ENCODE measurements at places on chromosomes 7 and 10.
A peak's percentile ranks its signal among the peaks of the same experiment; 100 is the strongest.

DNA sequence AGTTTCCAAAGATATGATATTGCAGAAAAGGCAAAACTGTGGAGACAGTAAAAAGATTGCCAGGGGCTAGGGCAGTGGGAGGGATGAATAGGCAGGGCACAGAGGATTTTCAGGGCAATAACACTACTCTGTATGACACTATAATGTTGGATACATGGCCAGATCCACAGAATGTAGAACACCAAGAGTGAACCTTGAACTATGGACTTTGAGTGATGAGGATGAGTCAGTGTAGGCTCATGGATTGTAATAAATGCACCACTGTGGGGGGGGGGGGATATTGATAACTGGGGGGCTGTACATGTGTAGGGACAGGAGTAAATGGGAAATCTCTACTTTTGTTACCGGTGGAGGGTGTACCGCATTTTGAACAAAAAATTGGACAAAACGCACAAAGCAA is 77.4 kb downstream of the ALOX5 start:
- no peak for DNase-seq

- no peak for DNase-seq
Measured at GRCh38 chr10:120609006-120609405, 152.0 kb downstream of the PLPP4 start.

DNA sequence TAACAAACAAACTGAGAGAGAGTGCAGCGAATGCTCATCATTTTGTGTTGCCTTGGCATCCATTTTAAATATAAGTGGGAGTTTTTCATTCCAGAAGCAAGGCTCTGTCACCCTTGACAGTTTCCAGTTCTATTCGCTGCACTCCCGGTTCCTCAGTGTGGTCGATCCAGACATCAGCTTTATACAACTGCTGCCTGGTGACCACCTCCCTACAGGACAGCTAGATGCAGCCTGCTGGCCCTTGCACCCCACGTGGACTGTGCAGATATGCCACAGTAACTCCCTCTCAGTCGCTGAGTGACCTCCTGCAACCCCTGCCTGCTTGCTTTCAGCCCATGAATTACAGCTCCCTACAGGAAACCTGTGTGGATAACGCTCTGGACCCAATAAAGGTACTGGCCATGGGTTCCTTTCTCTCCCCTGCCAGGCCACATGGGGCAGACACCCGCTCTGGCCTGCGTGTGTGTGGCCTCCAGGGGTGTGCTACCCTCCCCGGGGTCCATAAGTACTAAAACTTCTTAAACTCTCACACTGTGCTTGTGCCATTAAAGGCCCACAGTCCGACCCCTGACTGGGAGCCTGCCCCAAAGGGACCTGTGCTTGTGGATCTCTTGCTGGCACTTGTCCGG is 23.6 kb downstream of the BEND7 start:
- no peak for DNase-seq

DNA sequence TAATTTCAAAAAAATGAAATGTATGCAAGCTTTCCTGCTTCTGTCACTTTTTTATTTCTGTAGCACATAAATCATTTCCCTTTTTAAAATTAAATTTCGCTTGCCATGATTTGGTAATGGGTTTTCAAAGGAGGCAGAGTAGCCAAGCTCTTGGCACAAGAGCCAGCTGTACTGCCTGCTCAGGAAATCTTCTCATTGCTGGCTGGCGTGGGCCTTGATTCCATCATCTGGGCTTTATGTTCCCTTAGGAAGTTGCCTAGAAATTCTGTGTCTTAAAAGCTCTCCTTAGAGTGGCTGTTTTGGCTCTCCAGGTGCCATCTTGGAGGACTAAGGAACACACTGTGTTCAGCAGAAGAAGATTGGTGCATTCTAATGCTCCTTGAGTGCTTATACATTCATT is 107.4 kb downstream of the ARID5B start:
- no peak for DNase-seq

DNA sequence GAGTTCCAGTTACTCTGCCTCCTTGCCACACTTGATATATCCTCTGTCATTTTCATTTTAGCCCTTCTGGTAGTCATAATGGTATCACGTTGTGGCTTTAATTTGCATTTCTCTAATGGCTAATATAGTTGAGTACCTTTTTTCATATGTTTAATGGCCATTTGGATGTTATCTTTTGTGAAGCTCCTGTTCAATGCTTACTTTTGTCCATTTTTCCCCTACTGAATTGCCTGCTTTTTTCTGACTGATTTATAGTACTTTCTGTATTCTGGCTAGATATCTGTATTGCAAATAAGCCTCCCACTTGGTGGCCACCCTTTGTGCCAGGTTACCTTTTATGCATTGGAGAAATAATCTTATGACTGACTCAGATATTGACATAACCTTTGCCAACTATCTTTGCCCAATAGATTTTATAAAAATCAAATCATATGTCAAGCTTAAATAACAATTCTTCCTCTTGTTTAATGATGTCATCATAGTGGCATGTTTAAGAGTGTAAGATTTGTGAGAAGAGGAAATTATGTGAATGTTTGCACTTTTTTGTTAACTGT is 50.6 kb downstream of the PRPF18 start:
- no peak for DNase-seq

DNA sequence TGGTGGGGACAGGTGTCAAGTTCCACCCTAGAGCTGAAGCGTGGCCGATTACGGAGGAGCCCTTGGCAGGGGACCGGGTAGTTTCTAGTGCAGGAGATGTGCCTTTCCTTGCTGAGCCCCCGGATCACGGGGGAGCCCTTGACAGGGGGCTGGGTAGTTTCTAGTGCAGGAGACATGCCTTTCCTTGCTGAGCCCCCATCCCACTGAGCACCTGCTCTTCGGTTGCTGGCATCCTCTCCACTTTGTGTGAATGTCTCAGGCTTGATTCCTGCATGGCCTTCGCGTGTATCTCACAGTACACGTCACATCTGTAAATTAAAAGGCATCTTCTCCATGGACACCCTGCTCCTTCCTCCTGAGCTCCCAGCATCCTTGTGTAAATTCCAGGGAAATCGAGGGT is 263.5 kb downstream of the ADARB2 start:
- no peak for DNase-seq

- DNase-seq, result no peak
Measured at GRCh38 chr10:90089719-90090118, 388.3 kb downstream of the KIF20B start.

- no peak for DNase-seq
Measured at GRCh38 chr10:60114765-60115586, 208.6 kb upstream of the CCDC6 start.

DNA sequence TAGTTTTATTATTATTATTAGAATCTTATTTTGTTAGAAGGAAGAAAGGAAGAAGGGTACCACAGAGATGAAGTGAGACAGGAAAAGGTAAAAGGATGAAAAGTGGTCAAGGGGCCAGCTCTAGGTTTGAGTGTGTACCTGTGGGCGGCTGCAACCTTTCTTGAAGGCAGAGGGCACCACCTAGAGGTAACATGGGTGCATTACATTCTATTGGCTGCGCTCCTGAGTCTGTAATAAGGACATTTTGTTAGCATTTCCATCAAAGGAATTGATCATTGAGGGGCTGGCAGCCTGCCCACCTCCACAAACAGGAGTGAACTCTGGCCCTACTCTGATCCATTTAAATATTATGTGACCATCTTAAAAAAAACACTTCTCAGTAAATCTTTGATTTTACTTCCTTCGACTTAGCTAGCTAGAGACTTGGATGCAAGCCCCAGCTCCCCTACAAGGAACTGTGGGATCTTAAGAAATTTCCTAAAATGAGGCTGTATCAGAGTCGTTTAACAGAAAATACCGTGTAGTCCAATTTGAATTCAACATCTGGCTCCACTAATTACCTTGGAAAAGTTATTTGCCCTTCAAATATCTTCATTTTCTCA is 610.4 kb downstream of the IPMK start:
- DNase-seq, result no peak

DNA sequence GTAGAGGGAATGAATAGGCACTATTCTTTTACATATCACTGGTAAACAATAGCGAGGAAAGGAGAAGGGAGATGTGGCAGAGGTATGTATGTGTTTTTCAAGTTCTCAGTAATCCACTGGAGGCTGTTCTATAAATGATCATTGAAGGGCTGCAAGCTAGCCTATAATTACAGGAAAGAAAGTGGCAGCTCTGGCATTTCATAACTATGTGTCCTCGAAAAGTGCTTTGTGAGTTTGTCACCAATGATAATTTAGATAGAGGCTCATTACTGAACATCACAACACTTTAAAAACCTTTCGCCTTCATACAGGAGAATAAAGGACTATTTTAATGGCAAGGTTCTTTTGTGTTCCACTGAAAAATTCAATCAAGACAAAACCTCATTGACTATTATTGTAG is 235.1 kb downstream of the FOXP2 start:
- DNase-seq, result no peak

DNA sequence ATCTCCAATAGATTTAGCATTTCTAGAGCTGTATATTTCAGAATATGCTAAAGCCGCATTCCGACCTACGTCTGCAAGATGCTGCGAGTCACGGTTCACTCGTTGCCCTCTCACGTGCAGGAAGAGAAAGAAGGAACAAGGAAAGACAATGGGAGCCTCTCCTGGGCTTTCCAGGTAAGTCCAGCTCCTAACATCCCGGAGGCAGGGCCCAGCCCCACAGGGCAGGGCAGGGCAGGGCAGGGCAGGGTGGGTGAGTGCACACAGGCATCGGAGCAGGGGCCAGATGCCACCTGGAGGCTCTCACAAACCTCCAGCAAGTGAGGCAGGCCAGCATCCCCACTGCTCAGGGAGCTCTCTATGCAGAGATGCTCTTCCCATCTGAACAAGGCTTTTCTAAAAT is 50.8 kb downstream of the VOPP1 start:
- no peak for DNase-seq

GRCh38 chr10:47354165-47354564 is 6.0 kb downstream of the RBP3 start:
- no peak for DNase-seq

- no peak for DNase-seq
Measured at GRCh38 chr10:19860107-19860506, 43.9 kb downstream of the PLXDC2 start.

DNA sequence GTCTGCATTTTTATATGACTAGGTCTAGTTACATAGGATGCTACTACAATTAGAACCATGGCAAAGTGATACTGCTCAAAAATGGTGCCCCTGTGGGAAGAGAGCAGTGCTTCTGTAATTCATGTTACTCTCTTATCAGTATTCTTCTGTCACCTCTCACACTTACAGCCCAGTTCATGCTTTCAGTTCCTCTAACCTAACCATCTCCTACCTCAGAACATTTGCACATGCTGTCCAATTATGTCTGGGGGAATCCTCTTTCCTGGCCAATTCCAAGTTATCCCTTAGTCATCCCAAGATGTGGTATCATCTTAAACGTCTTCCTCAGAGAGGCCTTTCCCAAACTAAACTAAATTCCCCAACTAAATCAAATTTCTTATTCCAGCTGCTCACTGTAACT is 190.2 kb downstream of the RELN start:
- DNase-seq, result no peak

DNA sequence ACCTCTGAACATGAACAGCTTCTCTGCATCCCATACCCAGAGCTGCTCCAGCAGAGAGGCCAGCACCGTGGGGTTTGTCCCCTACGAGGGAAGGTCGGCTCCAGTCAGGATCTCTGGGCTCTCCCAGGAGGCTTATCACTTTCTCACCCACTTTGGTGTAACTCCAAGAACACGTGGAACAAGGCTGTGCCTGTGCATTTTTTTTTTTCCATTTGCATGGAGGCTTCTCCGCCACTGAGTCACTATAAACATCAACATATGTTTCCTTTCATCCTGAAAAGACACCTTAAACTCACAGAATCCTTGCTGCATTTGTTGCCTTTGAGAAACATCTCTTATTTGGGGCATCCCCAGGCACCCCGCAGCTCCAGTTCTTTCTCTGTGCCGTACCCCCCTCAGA is 29.4 kb upstream of the ECHDC3 start:
- DNase-seq, result no peak

GRCh38 chr10:35421553-35422178 is 85.4 kb downstream of the CCNY start:
- no peak for DNase-seq

DNA sequence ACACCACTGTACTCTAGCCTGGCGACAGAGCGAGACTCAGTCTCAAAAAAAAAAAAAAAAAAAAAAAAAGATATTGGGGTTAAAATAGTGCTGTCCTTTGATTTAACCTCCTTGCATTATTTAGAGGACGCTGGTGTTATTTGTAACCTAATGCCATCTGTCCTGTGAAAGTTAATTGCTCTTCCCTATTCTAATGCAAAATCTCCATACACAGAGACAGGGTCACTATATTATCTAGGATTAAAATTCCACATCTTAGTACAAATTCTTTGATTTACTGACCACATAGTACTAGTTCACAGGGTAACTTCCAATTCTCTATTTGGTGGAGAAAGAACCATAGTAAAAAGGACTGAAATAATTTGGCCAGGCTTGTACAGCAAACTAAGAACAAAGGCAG is 184.2 kb upstream of the STEAP4 start:
- DNase-seq, result no peak

- no peak for DNase-seq
Measured at GRCh38 chr10:78179886-78180705, 146.4 kb downstream of the RPS24 start.

- DNase-seq, result no peak
Measured at GRCh38 chr10:63901228-63901627, 380.0 kb downstream of the REEP3 start.

DNA sequence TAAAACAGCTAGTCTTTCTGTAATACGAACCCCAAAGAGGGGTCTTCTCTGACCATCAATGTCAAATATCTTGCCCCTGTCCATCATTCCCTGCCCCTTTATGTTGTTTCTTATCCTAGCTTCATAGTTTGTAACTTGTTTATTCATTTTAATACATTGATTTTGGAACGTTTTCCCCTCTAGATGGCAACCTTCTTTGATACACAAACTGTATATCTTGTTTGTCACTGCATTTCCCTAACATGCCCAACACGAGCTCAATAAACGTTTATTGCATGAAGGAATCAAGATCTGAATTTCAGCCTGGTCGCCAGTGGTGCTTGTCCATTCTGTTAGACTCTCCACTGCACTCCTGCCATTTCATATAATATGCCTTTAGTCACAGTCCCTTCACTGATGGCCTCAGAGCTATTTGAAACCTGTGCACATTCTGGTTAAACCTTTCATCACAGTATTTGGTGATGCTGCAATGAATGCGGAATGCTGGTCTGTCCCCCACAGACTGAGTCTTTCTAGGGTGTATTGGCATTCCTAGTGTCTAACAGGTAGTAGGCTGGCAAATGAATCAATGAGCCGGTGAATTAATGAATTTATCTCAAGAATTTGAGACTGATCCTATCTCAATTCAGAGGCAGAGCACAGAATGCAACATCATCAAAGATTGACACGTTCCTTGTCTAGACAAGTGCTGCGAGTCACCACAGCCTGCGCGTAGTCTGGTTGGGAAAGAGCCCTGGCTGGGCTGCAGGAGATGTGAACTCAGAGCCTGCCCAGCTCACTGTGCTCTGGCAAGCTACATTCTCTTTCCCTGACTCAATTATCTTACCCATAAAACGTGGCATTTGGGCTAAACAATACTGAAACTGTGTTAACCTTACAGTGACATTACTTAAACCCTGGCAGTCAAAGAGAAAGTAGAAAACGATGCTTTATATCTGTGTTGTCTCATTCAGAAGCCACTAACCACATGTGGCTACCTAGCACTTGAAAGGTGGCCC is 55.2 kb upstream of the FRMD4A start:
- peak; percentile 13 for DNase-seq
